Effector memory CD4-positive, alpha-beta T cell (primary cell): ENCODE measurements at places on chromosomes 1 and 21.

DNA sequence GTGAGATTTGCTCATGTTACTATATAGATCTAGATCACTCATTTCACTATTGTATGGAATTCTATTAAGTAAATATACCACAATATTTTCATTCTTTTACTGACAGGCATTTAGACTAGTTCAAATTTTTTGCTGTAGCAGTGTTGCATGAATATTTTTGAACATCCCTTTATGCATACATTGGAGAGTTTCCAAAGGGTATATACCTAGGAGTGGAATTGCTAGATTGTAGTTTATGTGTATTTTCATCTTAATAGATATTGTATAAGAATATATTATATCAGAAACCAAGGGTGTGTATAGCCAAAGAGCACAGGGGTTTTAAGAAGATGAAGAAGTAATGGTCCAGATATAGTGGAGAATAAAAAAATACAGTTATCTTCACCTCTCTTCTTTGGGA, 6.2 kb downstream of the SCMH1 start:
- no peak for DNase-seq

- no peak for DNase-seq
Observed at GRCh38 chr1:163406772-163407171, 85.0 kb downstream of the NUF2 start.

- DNase-seq: no peak
Observed at GRCh38 chr1:175000697-175001187, 995 bp downstream of the CACYBP start.

DNA sequence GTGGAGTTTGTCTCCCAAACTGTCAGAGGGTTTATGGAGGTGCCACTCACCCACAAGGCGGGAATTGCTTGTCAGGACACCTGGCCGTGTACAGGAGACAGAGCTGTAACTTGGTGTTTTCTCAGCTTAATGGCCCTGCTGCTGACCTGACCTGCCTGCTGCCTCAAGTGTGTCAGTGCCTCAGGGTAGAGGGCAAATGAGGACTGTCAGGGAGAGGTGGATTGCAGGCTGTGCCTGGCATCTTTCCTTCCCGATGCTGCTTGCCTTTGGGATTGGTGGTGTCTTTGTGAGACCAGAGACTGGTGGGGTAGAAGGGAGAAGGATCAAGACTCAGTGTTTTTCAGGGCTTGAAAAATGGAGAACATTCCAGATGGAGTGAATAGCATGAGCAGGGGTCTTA, 31.4 kb downstream of the TMEM53 start:
- DNase-seq: no peak

- DNase-seq: no peak
Observed at GRCh38 chr1:202130816-202131522, 8.3 kb downstream of the GPR37L1 start.

DNA sequence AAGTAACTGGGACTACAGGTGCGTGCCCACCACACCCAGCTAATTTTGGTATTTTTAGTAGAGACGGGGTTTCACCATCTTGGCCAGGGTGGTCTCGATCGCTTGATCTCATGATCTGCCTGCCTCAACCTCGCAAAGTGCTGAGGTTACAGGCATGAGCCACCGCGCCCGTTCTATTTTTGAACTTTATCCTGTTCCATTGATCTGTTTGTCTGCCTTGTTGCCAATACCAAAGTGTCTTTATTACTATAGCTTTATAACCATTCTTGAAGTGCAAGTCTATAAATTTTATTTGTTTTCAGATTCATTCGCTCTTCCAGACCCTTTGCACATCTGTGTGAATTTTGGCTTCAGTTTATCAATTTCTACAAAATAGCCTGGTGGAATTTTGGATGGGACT, 28.0 kb downstream of the SYT14 start:
- no peak for DNase-seq

GRCh38 chr21:35252831-35253230, 203.7 kb upstream of the RUNX1 start:
- no peak for DNase-seq

DNA sequence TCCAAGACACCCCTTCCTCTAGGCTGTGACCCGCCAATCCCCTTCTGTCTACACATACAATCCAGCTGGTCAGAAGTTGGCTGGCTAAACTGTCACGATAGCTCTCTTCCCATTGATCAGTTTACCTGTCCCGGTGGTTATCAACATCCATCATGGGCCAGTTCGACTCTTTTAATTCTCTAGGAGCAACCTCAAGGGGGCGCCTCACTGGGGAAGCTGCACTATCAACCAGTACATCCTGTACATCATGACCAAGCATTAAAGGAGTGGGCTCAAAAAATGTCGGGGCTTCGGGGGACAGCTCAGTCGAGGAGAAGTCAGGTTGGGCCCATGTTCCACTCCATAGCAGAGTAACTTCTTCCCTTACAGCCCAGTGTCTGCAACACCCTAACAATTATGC, 53.2 kb upstream of the B3GALNT2 start:
- no peak for DNase-seq

- no peak for DNase-seq
Observed at GRCh38 chr1:156523801-156524480, 23.4 kb upstream of the MEF2D start.

- DNase-seq: no peak
Observed at GRCh38 chr1:84705513-84705912, 15.3 kb upstream of the SSX2IP start.

GRCh38 chr1:201559679-201560162, 20.8 kb downstream of the NAV1 start:
- DNase-seq: peak; percentile 20

DNA sequence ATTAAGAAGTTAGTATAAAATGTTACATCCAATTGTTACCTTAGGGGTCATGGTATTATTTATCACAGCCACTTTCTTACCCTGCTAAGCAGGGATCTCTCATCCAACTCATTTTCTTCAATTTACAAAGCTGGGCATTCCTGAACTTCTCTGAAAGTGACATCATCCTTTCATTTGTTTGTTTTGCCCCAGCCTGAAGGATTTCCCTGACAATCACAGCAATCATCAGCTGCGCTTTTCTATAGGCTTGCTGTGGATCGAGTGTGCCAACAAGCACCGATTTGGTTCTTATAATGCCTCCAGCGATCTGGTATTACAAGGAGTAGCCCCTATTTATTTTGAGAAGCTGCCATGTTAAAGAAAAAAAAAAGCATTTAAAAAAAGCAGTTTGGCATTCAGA, 240.2 kb downstream of the USH2A start:
- no peak for DNase-seq

- DNase-seq: peak; percentile 36
Observed at GRCh38 chr1:205774198-205775014, 876 bp downstream of the RAB29 start.

DNA sequence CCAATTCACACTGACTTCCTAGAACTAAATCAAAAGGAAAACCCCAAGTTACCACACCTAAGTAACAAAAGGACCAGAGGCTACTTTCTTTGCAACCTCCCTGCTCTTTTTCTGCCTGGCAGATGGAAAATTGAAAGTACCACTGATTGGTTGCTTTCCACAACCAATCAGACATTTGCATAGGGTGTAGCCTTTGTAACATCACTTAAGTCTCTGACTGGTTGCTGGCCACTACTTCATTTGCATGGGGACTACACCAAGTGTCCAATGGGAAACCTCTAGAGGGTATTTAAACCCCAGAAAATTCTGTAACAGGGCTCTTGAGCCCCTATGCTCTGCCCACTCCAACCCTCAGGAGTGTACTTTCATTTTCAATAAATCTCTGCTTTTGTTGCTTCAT, 365.0 kb downstream of the LTN1 start:
- no peak for DNase-seq

DNA sequence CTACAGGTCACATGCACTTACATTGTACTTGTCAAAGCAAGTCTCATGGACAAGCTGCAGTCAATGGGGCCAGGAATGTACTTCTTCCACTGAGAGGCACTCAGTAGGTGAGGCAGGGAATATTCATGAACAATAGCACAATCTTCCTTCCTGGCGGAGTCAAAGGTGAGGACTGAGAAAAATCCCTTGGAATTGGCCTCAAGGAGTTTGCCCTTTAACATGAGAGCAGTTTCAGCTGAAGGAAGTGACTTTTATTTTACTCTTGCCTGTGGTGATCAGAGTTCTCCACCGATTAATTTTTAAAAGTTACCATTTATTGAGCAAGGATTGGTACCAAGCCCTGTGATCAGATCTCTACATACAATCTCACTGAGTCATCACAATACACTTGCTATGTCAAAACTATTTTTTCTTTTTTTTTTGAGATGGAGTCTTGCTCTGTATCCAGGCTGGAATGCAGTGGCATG, 11.2 kb upstream of the AK2 start:
- no peak for DNase-seq

DNA sequence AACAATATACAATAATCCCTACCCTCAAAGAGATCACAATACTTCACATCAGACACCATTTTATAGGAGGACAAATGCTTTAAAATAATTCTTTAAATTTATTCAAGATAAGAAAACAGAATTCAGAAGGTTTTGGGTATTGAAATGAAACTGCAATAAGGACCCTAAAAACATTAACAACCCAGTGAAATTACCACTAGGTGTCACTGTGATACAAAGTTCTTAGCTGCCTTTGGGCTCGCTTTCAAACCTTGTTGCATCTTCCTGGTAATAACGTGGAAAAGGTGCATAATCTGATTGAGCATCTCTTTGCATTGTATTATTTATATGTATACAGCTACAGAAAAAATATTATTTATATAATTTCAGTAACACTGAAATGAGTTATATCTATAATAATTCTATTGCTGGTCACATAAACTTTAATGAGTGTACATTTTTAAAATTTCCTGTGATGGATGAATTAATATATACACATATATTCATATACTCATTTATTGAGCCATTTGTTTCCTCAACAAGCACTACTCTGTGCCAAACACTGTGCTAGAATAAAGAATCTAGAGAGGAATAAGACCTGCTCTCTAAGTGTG, 185.2 kb downstream of the FAF1 start:
- DNase-seq: no peak

GRCh38 chr1:229839800-229840199, 213.8 kb downstream of the URB2 start:
- DNase-seq: no peak

DNA sequence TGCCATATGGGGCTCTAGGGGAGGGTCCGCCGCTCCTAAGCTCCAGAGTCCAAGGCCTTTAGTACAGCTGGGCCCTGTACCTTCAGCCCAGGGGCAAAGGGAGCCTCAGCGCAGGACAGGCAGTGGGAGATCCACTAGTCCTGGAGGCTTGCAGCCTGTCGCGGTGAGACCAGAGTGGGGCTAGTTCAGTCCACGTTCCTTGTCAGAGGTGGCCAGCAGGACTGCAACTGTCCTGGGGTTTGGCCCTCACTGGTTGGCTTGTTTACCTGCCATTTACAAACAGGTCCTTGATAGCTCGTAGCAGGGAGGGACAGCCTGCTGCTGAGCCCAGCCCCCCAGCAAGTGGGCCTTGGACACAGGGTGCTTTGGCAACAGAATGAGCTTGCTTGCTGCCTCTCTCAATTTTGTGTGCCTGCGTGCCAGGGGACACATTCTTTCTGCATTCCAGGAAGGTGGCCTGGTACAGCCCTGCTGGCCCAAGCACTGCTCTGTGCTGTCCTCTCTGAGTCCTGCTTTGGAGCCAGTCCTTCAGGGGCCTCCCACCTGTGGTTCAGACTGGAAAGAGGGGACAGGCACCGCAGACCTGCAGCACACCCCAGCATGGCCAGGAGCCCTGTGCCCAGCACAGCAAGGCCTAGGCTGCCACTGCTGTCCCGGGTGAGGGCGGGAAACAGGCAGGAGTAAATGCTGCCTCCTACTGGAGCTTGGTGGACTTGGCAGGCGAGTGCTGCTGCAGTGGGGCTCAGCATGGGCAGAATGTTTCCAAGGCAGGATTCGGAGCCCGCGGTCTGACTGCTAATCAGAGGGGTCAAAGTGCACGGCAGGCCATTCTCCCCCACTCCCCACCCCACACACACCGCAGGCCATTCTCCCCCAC, 15.2 kb downstream of the H6PD start:
- DNase-seq: no peak

DNA sequence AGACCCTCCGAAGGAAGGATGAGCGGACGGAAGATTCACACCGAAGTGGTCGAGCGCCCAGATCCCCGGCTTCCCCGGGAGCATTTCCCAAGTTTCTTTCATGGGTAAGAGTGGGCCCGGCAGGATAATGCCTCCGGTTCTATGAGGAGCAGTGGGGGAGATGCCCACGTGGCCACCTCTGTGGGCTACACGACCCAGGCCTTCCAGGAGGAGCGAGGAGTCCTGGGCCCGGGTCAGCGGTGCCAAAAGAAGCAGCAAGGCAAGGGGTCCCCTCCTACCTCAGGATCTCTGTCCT, 7.9 kb upstream of the NBPF11 start:
- no peak for DNase-seq

DNA sequence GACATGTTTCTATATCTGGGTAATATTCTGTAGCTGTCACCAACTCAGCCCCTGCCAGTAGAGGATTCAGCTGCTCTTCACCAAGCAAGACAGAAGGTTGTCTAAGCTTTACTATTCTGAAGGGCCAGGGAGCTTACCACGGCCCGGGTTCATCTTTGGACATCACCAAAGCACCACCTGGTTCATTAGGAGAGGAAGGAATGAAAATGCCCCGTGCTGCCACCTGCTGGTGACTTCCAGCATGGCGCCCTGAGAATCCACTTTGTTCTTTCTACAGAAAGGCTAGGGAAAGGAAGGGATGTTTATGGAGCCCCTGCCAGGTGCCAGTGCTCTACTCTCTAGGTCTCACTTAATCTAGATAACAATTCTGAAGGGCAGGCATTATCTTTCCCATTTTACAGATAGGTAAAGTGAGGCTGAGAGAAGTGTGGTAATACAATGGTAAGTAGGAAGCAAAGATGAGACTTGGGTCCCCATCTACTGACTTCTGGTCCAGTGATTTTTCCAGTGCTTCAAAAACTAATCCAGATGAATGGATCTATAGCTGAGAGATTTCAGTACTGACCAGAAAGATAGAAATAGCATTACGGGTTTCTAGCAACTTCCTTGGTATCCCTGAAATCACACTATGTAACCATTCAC, 79.5 kb downstream of the BEND5 start:
- DNase-seq: no peak

- no peak for DNase-seq
Observed at GRCh38 chr1:7383671-7384520, 387.2 kb upstream of the VAMP3 start.

- DNase-seq: no peak
Observed at GRCh38 chr1:2540816-2541492, 10.9 kb upstream of the HES5 start.

- no peak for DNase-seq
Observed at GRCh38 chr1:246617156-246617555, 50.9 kb downstream of the CNST start.

GRCh38 chr1:234645474-234645953, 35.5 kb upstream of the IRF2BP2 start:
- no peak for DNase-seq

GRCh38 chr1:206560007-206560716, 52.1 kb downstream of the EIF2D start:
- no peak for DNase-seq

DNA sequence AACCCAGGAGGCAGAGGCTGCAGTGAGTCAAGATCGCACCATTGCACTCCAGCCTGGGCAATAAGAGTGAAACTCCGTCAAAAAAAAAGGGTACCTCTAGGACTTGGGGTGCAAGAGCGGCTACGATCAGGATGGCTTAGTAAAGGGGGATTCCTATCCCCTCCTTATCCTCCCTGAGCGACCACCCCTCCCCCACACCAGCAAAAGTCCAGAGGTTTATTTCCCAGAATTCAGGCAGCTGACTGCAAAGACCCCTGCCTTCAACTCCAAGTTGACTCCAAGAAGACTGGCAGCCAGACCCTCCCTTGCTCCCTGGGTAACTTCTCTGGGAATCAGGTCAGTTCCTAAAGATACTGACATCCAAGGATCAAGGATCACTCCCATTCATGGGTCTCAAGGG, 12.4 kb upstream of the PRDM16 start:
- no peak for DNase-seq
